ENCODE measurements at places on chromosomes 13 and 19. TPM values are rescaled to one million over a fixed set of nuclear protein-coding genes. Genes with fewer than 3 reads are reported as not detected.

DNA sequence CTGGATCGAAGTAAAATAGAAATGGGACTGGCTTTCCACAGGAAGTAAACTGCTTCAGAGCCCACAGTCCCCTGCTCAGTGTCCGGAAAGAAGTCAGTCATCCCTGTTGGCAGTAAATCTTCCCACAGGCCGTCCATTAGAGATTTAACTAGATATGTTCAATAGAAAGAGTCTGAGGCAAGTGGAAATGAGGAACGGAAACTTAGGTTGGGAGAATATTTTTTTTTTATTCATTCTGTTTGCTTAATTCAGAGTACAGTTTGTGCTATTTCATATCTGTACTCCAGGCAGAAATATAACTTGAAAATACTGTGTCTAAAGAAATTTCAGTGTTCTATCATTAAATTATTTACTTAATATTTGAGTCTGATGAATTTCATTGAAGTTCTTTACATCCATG, 22.7 kb downstream of the SLC25A15 start:
- DNase-seq: no peak

DNA sequence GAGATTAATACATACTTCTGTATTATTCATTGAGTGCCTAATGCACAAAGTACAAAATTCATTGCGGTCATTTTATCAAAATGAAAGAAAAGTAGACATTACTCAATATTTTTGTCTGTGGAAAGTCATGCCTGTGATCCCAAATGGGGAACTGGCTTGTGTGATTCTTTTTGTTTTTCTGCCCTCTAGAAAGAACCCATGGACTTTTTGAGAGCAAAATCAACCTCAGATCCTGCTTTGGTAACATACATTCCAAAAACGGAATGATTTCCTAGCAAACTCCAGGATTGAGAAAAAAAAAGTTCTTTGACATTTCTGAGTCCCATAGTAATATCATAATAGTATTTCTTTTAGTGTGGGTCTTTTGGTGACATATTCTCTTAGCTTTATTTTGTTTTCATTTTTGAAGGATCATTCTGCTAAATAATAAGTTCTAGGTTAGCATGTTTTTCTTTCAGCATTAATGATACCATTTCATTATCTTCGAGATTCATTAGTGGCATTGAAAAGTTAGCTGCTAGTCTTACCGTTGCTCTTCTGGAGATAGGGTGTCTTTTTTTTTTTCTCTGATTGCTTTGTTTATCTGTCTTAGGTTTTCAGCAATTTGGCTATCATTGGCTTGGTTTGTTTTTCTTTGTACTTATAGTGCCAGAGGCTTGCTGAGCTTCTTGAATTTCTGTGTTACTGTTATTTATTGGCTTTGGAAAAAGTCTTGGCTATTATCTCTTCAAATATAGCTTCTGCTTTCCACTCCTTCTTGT, 102.4 kb upstream of the CSNK1A1L start:
- no peak for DNase-seq

- no peak for DNase-seq
Observed at GRCh38 chr13:94660695-94661326, 51.5 kb downstream of the SOX21 start.

GRCh38 chr13:94313321-94313910, 166.1 kb downstream of the DCT start:
- DNase-seq: no peak

- no peak for DNase-seq
Observed at GRCh38 chr13:93364166-93364565, 137.6 kb downstream of the GPC6 start.

DNA sequence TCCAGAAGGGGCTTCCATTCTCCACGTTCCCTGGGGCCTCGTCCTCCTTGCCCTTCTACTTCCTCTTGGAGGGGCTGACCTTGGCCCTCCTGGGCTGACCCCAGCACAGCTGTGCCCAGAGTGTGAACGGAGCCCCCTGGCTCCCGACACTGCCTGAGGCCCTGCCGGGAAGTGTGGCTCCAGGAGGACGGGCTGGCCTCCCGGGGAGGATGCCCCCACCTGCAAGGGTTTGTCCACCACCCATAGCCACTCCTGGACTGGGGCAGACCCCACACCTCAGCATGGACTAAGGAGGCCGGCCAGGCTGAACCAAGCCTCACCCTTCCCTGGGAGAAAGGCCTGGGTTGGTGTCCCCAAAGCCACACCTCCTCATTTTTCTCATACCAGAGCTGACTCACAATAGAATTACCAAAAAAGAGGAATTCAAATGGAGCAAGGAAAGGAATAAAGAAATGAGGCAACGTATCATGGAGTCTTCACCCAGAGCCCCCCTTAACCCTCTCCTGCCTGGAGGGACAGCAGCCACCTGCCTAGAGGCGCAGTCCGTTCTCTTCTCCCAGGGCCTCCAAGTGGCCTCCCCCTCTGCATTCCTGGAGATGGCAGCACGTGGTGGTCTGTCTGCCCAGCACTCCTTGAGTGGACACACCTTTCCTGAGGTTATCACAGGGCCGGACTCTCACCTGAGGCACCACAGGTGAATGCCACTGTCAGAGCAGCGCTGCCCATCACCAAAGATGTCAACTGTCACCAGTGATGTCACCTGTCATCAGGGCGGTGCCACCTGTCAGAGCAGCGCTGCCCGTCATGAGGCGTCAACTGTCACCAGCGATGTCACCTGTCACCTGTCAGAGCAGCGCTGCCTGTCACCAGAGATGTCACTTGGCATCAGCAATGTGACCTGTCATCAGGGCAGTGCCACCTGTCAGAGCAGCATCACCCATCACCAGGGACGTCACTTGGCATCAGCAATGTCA, 3.1 kb upstream of the C13orf46 start:
- DNase-seq: no peak

DNA sequence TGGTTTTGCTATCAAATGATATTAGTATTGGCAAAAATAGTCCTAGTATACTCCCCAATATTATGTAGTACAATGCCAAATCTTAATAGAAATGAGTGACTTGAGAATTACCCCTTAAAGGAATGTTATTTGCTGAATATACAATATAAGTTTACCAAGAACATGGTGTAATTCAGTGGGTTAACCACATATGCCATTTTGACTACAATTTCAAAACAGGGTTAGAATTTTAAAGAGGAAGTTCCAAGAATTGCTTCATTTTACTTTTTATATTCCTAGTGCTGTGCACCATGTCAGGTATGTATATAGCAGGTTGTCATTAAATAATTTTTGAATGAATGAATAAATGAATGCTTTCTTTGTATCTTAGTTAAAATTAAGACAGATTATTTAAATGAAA, 66.3 kb downstream of the LMO7 start:
- DNase-seq: no peak

- no peak for DNase-seq
Observed at GRCh38 chr13:90405301-90405700, 942.2 kb upstream of the MIR17HG start.

- DNase-seq: no peak
Observed at GRCh38 chr19:23281663-23282276, 31.6 kb upstream of the ZNF724 start.

GRCh38 chr19:48368936-48369335, 4.8 kb downstream of the SYNGR4 start:
- no peak for DNase-seq

DNA sequence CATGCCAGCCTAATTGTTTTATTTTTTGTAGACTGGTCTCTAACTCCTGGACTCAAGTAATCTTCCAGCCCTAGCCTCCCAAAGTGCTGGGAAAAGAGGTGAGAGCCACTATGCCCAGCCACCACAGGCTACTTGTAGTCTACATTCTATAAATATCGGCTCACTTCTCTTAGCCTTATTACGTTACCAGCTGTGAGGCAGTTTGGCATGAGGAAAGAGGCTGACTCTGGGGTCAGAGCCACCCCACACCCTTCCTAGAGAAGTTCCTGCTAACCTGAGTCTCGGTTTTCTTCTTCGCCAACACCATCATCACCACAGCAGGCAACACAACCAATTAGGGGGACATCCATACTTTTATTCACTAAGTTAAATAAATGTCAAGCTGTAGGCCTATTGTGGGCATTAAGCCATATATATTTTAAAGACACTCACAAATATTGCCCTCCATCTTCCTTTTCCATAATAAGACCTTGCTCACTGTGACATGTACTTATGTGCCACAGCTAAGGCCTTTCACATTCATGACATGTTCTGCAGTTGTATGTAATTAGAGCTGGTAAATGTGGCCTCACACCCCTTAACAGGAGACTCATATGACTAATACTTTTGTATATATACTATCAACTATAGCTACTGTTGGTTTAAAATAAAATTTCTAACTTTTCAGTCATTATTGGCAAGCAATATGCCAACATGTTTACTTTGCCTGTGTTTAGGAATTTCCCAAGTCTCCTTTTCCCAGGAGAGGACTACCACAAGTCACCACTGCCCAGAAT, 5.7 kb downstream of the SLC25A30 start:
- DNase-seq: no peak

- DNase-seq: no peak
Observed at GRCh38 chr13:110485604-110486003, 75.9 kb downstream of the RAB20 start.

DNA sequence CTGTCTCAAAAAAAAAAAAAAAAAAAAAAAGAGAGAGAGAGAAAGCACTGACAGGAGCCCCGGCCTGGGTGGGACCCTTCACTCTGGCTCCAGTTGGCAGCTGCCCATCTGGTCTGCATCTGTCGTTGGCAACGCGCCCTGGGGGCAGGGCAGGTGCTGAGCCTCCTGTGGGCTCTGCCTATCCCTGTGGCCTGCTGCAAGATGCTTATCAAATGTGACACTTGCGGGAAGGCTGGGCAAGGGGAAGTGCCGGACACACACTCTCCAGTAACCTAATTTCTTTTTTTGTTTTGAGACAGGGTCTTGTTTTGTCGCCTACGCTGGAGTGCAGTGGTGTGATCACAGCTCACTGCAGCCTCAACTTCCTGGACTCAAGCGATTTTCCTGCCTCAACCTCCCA, 10.7 kb upstream of the KPTN start:
- no peak for DNase-seq

GRCh38 chr13:36337938-36338641, 8.1 kb downstream of the SPART start:
- DNase-seq: no peak

DNA sequence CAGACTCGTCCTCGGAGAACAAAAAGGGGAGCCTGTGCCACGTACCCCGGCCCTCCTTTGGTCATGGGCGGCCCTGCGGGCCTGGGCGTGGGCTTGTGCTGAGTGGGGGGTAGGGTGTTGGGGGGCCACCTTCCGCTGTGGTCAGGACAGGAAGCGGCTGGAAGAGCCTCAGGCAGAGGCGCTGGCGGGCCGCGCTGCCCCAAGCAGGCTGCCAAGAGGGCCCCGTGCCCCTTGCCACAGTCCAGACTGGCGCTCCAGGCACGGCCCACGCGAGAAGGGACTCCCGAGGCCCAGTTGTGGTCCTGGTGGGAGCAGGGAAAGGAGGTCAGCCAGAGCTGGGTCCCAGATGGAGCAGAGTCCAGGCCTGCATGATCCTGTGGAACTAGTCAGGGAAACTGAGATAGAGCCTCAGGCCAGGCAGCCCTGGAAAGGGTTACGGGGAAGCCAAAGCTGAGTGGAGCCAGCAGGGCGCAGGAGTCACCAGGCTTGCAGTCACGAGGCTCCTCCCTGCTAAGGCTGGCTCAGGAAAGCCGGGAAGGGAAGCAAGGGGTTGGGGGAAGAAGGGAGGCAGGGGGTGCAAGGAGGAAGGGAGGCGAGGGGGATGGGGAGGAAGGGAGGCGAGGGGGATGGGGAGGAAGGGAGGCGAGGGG, 135.0 kb downstream of the CRYL1 start:
- no peak for DNase-seq

GRCh38 chr13:77909827-77910226, 8.8 kb downstream of the EDNRB start:
- no peak for DNase-seq

DNA sequence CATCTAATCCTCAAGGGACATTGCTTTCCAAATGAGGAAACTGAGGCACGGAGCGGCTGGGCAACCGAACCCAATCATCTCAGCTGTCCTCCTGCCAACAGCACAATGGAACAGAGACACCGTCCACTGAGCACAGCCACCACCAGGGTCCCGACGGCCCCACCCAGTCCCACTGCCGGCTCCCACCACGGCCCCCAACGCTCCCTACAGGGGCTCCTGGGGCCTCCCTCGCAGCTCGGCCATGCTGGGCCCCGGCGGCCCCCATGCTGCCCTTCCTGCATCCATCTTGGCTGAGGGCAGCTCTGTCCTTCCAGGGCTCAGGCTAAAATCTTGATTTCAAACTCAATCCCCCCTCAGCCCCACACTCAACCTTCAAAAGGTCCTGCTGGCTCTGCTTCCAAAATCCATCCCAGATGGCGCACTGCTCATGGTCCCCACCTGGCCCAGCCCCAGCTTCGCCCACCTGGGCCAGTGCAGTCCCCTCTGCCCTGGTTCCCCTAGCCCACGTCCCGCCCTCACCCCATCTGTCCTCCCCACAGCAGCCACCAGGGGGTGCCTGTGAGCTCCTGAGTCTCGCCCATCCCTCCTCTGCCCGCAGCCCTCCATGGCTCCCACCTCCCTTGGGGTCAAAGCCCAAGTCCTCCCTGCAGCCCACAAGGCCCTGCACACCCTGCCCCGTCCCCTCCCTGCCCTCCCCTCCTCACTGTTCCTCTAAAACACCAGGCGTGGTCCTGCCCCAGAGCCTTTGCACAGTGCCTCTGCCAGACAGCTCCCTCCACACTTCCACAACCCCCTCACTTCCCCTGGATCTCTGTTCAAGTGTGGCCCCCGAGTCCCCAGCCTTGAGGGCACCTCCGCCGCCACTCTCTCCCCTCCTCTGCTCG, 7.9 kb downstream of the PIP5K1C start:
- no peak for DNase-seq

- DNase-seq: no peak
Observed at GRCh38 chr13:78701383-78701782, 42.4 kb upstream of the OBI1 start.

- no peak for DNase-seq
Observed at GRCh38 chr13:96835546-96835945, 158.7 kb downstream of the OXGR1 start.

DNA sequence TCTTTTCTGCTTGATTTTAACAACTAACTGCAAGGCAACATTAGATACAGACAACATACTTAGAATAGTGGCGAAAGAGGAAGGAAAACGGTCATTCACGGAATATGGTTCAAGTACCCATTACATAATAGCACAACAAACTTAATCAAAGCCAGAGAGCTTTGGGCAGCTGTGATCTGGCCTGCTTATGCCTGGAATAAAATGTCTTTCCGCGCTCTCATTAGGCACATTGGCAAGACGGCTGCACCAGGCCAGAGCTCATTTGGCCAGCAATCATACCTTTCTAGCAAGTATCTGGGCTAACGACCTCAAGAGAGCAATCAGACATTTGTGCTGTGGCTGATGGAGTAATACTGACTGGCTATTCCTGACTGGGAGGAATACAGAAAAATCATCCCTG, 112.8 kb downstream of the NALCN start:
- no peak for DNase-seq

- no peak for DNase-seq
Observed at GRCh38 chr19:12921047-12921446, 2.0 kb upstream of the SYCE2 start.

GRCh38 chr13:63636316-63636993, 2220.8 kb upstream of the PCDH20 start:
- no peak for DNase-seq

- DNase-seq: no peak
Observed at GRCh38 chr13:27405546-27406134, 18.8 kb upstream of the GTF3A start.

Gene TMEM91
- polyA plus RNA-seq: 36.2 TPM

Gene CEBPA
- 10.8 TPM for polyA plus RNA-seq

Gene ACP7
- 0.05 TPM for polyA plus RNA-seq

Gene ZNF490
- 1.0 TPM for polyA plus RNA-seq

Gene KLK6
- polyA plus RNA-seq: not detected

Gene KL
- polyA plus RNA-seq: 4.1 TPM

Gene CTU1
- polyA plus RNA-seq: 4.9 TPM

Gene TPTE2
- polyA plus RNA-seq: not detected

Gene MIER2
- 30.4 TPM for polyA plus RNA-seq

Gene KLK7
- 0.14 TPM for polyA plus RNA-seq

Gene NOVA2
- 2.2 TPM for polyA plus RNA-seq

Gene CACNA1A
- polyA plus RNA-seq: 0.75 TPM

Gene EPN1
- polyA plus RNA-seq: 106 TPM

All from urinary bladder (tissue), 4 donors.